ENCODE measurements at places on chromosomes 1 and 21. TPM values are rescaled to one million over a fixed set of nuclear protein-coding genes. Genes with fewer than 3 reads are reported as not detected.

The CRP gene
- not detected for total RNA-seq

The TNFRSF4 gene
- 0.79 TPM for total RNA-seq

GRCh38 chr1:223504741-223505140, 111.5 kb downstream of the CCDC185 start:
- DNase-seq: no peak

The LYPD8 gene
- not detected for total RNA-seq

DNA sequence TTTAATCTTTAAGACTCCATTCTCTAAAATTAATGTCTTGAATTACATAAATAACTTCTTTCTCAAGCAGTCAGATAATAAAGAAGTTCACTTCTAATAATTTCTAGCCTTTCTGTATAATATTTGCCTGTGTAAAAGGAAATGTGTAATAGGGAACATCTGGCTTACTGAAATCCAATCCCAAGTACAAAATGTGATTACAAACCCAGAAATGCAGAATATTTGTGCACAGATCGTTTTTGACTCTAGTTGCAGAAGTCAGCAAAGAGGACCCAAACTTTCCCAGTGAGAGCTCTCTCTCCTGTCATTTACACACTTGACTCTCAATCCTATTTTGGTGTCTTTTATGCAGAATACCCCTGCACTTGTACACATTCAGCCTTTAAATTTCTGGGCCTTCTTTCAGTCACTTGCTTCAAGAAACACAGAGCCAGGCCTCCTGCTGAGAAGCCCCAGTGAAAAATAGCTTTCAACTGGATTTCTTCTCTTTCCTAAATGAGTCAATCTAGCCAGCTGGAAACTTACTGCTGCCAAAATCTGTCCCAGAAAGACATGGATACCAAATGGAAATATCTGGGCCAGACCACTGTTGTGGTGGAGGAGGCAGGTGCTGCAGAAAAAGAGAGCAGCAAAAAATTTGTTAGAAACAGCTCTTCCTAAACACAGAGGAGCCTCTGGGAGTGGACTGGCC, 68.5 kb upstream of the ADAM30 start:
- DNase-seq: no peak

DNA sequence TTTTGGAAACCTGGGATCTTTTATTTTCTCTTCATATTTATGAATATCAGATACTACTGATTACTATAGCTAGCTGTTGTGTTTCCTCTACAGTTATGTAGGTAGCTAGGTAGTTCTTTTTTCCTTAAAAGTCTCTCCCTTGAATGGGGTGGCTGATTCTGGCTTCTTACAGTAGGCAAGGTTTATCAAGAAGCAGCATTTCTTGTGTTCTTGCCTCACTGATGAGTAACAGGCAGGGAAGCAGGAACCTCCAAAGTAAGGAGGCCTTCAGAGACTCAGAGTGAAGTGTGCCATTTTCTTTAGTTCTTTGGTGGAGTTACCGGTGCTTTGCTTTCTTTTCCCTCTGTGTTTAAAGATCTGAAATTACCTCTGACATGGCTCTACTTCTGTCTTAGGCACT, 56.0 kb downstream of the ZMYM4 start:
- no peak for DNase-seq

DNA sequence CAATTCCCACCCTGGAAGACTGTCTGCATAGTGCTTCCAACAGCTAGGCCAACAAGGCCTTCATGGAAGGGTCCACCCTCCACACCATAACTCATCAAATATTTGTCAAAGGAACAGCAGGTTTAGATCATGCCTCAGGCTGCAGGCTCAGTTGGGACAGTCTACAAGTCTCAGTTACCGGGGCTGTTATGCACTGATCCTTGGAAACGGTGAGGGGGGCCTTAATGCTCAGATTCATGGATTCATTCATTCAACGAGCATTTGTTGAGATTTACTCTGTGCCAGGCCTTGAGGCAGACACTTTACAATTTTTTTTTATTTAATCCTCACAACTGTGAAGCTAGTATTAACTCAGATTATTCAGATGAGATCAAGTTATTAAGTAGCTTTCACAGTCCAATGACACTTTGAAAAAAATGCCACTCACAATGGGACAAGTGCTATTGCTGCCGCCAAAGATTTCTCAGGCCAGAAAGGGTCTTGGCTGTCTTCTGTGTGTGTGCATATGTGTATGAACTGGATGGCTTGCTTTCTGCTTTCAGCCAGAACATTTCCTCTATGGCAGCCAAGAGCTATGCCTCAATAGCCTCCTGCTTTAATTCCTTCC, 8.9 kb upstream of the C1orf216 start:
- no peak for DNase-seq

DNA sequence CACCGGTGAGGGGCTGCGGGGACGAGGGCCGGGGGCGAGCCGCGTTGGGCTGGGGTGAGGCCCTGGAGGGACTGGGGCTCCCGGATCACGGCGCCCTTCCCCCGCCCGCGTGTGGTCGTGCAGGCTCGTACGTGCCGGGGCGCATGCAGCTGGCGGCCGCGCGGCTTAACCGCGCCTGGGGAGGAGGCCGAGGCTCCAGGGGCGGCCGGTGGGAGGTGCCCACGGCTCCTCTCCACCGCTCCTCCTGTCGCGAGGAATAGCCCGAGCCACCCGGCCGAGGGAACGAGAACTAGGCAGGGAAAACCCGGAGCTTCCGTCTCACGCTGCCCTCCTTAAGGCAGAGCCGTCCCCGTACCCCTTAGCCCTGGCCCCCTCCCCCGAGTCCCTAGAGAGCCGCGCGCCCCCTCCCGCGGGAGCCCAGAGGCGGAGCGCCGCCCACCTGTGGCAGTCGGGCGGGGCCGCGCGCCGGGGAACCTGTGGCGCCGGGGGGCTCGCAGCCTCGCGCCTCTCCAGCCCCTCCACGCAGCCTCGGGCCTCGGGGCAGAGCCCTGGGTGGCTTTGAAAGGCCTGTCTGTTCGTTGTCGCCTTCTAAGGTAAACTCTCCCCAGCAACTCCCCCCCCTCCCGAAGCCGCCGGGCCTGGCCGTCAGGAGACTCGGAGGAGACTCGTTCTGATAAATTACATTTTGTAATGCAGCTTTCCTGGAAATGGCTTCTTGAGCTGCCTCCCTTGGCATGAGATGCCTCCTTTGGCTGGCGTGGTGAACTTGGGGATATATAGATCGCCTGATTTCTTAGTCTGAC, 746 bp downstream of the AK4 start:
- no peak for DNase-seq

- no peak for DNase-seq
These were observed 77.5 kb downstream of the MAST2 start for GRCh38 chr1:45880930-45881329.

DNA sequence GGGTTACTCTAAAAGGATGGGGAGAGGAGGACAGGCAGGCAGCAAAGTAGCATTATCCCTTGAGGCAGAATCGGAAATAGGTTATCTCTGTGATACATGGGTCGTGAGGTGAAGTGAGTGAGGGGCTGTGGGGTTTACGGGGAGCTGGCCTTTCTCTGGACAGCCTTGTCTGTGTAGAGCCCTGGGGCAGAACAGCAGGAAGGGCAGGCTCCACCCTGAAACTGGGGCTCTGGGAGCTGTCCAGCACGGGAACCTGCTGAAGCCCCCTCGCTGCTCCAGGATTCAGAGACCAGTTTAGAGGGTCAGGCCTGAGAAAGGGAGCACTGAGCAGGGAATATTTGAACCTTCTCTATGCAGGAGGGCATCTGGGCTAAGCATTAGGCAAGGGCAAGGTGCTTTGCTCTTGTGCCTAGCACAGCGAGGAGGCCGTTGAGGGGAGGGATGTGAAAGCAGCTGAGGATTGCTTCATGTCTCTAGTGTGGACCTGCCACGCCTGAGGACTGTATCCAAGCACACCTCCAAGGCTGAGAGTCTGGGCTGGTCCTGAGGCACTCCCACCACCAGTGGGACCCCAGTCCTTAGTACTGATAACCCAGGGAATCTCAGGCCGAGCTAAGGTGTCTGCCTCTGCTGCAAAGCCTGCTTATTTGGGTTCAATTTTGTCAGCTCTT, 55.8 kb downstream of the NAV1 start:
- no peak for DNase-seq
